IPS DF 19.7 (cell line): ENCODE measurements at places on chromosomes 7 and 10.

- no peak for DNase-seq
These were observed 6.0 kb downstream of the TFPI2 start for GRCh38 chr7:93884541-93884940.

DNA sequence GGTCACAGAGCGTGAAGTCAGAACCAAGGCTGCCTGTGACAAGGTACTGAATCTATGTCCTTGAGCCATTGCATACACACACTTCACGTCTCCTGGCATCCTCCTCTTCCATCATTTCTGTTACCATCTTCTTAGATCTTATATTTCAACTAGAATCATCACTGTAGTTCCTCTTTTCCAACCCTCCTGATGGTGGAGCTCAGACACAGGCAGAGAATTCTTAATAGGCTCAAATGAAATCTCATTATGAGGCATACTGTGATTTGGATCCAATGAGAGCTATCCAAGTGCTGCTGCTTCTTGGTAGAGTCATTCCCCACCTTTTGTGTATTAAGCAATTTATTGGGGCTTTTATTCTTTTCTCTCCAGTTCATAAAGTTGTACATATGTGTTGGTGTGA is 113.2 kb downstream of the CALCR start:
- DNase-seq = no peak

- no peak for DNase-seq
These were observed 2.3 kb upstream of the CYTH3 start for GRCh38 chr7:6274743-6275142.

DNA sequence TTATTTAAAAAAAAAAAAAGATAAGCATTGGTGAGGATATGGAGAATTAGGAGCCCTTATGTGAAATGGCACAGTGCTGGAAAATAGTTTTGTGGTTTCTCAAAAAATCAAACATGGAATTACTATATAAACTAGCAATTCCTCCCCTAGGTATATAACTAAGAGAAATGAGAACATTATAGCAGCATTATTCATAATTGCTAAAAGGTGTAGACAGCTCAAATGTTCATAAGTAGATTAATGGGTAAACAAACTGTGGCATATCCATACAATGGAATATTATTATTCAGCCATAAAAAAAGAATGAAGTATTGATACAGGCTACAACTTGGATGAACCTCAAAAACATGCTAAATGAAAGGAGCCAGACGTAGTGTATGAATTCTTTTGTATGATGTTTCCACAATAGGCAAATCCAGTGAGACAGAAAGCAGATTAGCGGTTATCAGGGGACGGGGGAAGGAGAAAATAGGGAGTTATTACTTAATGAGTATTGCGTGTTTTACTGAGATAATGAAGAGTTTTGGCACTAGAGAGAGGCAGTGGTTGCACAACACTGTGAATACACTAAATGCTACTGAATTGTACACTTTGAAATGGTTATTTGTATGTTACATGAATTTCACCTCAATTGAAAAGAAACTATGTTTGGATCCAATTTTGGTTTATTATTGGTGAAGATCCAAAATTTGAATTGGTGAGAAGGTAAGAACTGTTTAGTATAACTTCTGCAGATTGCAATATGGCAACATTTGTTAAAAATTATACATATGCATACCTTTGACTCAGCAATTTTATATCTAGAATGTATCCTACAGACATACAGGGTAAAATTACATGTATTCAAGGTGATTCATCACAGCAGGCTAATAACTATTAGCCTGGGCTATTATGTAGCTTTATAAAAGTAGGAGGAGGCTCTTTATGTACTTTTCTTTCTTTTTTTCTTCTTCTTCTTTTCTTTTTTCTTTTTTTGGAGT is 69.7 kb downstream of the VCL start:
- no peak for DNase-seq

- no peak for DNase-seq
These were observed 250.6 kb downstream of the C7orf25 start for GRCh38 chr7:42661312-42661711.

DNA sequence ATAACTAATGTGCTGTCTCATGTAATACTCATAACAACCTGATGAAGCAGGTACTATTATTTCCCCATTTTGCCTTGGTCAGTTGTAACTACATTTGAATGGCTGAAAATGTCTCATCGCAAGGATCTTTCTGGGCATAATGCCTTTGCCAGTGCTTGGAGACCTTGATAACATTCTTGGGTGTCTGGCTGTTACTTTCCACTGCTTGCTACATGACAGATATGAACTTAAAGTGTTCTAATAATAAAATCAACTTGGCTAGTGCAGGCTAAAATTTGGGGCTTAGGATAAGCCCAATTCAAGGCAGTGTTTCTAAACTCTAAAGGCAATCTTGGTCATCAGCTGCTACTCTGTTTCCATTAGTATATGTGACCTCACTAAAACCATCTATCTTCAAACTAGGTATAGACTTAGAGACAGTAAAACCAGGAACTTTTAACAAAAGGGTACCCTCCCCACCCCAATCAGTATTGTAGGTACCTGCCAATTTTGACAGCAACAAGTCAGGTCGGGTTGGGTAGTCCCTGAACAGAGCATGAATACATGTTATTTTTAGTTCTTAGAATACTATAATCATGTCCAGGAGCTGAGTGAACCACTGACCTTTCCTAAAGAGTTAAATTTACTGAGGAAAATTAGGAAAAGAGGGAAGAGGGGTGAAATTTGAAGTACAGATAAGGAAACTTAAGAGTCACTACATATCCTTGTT is 68.2 kb upstream of the AHR start:
- no peak for DNase-seq

DNA sequence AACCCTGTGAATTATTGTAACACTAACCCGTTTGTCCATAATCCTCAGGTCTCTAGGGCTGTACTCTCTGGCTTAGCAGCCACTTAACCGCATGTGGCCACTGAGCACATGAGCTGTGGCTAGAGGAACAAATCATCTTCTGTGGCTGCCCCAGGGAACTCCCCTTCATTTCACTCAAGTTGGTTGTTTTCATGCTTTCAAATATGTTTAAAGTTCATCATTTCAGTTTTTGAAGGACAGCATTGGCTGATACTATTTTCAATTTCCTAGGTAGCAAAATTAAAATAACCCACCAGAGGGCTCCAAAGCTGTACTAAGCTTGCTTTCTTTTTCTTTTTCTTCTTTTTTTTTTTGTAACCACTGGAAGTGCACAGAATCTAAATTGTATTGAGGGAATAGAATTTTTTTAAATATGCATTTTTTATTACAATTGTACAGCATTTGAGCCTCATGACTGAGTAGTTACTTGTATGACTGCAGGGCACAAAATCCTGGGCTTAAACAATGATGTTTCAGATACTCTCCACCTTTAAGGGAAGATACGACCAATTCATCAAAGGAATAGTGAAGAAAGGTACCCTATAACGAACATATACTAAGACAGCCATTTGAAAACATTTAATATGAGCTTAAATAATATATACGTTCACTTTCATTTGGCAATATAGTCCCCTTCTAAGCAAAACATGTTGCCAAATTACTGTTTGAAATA is 38.6 kb downstream of the MRC1 start:
- no peak for DNase-seq

GRCh38 chr7:42722716-42723115 is 189.2 kb downstream of the C7orf25 start:
- no peak for DNase-seq

- DNase-seq = no peak
These were observed 6.5 kb downstream of the SNX8 start for GRCh38 chr7:2307690-2308107.

- DNase-seq = no peak
These were observed 1.7 kb downstream of the CDK6 start for GRCh38 chr7:92834507-92835260.

DNA sequence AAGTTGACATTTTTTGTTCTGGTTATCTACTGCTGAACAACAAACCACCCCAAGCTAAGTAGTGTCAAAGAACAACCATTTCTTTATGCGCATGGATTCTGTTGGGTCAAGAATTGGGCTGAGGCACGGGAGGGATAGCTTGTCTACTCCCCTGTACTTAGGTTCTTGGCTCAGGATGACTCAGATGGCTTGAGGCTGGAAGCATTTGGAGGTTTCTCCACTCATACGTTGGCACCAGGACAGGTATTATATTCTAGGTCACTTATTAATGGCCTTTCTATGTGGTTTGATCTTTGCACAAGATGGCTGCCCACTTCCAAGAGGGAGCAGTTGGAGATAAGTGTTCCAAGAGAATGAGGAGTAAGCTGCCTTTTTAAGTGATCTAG is 11.8 kb upstream of the TFAM start:
- DNase-seq = no peak

GRCh38 chr7:73992101-73992562 is 35.8 kb upstream of the ELN start:
- DNase-seq = no peak

- DNase-seq = no peak
These were observed 180.5 kb downstream of the PFKFB3 start for GRCh38 chr10:6383096-6383812.

- DNase-seq = no peak
These were observed 38.0 kb downstream of the ZNRF2 start for GRCh38 chr7:30322271-30323005.

GRCh38 chr7:94410413-94411187 is 15.9 kb downstream of the COL1A2 start:
- DNase-seq = no peak

- no peak for DNase-seq
These were observed 893.0 kb downstream of the NRG3 start for GRCh38 chr10:82768040-82768439.

DNA sequence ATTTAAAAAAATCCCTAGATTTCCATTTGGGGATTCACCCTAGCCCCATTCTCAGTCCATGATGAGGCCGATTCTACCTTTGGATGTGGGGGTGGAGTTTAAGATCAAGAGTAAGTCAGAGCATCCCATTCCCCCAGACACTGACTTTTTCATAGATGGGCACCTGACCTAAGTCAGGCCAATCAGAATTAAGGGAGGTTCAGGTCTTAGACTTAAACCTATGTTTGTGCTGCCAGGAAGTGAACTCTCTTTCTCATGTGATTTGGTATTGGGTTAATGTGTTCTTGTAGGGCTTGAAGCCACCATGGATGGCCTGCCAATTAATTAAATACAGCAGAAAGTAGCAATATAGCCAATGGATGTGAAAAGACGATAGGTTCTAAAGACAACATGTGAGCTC is 30.1 kb downstream of the HOXA1 start:
- DNase-seq = no peak

DNA sequence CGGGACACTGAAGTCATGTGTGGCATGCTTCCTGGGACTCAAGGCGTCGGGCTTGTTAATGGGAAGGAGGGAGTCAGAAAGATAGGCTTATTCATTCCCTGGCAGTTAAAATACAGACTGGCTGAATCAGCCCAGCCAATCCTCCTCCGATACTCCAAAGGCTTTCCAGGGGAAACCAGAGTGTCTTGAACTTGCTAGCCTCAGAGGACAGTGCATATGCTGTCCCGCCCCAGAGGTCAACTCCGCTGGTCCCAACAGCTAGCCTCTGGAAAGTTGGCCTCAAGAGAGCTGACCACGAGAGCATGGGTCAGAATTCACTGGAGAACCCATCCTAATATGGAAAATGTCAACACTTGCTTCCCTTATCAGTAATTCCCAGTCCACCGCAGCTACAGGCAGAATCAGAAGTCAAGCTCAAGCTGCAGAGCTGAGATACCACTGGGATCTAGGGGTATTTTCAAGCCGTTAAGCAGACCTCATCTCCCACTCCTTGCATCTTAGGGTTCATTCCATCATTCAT is 43.0 kb downstream of the ELMO1 start:
- no peak for DNase-seq

DNA sequence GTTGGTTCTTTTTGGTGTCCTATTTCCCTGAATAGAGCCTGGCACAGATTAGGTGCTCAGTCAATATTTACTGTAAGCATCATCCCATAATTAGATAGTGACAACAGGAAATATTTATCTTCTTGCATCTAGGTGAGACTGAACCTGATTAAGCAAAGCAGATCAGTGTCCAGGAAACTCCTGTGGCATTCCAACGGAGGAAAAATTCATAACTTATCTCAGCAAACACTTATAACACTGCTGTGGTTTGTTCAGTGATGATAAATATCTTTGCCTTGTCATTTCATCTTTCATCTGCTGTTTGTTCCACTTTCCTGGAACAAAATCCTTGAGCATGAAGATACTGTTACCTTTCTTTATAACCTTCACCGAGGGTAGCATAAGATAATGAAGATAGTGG is 1160.3 kb upstream of the AUTS2 start:
- no peak for DNase-seq

DNA sequence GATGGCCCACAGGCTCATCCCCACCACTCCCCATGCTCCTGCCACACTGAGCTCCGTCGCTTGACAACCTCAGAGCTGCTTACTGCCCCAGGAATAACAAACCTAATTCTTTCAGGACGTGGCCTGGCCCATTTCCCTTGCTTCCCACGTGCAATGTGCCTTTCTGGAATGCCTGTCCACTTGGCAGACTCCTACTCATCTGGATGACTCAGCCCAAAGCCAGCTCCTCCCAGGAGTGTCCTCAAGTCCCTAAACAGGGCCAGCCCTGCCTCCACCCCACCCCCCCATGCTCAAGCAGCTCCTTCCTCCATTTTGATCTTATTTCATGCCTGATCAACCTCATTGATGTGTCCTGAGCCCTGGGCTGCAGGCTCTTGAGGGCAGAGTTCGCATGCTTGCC is 164.9 kb upstream of the RNF32 start:
- DNase-seq = no peak

DNA sequence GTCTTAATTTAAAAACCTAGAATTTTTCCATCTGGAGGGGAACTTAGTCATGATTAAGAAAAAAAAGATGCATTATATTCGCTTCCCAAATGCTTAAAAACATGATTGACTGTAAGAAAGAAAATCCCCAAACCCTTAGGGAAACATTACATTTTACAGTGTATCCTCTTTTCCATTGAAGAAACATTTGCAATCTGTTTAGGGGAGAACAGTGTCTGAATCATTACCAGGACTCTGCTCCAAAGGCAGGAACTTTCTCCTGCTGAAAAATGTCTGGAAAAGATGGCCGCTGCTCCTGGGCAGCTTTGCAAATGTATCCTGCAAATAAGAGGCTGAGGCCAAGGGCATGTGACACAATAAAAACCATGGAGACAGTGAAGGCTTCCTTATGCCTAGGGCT is 173.7 kb downstream of the BUB3 start:
- no peak for DNase-seq

- no peak for DNase-seq
These were observed 49.1 kb downstream of the APBB1IP start for GRCh38 chr10:26486990-26487850.

GRCh38 chr10:90302758-90303481 is 554.9 kb downstream of the HTR7 start:
- no peak for DNase-seq

- no peak for DNase-seq
These were observed 23.7 kb upstream of the TIAL1 start for GRCh38 chr10:119620241-119621077.

GRCh38 chr10:87865241-87865881 is 1.9 kb downstream of the PTEN start:
- no peak for DNase-seq

GRCh38 chr7:1117321-1117928 is 29.5 kb downstream of the GPER1 start:
- no peak for DNase-seq

DNA sequence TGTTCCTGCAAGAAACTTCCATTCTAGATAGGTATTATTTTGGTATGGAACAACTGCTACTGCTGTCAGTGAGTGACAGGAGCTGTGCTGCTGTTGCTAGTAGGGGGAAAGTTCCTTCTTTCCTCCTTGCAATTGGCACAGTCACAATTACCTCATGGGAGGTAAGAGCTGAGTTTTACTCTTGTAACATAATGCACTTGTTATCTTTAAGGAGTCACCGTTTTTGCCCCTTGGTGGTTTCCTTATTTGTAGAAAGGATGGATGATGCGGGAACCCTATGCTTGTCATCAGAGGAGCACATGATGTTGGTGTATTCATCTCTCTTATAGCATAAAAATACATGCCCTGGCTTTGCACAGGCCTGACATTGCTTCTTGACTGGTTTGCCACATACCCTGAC is 234.7 kb upstream of the NPY start:
- no peak for DNase-seq
